Colonic mucosa (tissue), 4 donors: ENCODE measurements at places on chromosomes 2 and 18.

DNA sequence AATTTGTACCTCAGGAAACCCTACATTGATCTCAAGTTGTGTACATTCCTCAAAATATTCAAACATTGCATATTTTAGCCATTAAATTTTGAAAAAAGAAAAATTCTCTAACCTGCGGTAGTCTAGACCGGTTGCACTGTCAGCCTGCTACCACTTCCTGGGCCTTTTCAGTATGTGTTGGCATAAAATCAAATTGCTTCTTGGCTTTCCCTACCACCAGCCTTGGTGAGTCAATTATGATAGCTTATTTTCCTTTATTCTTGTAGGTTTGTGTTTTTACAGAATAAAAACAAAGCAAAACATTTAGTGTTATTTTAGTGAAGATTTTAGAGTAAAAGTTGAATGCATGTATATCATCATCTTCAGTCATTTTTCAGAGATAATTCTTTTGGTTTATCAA is 61.2 kb downstream of the FAM171B start:
- DNase-seq, result no peak

DNA sequence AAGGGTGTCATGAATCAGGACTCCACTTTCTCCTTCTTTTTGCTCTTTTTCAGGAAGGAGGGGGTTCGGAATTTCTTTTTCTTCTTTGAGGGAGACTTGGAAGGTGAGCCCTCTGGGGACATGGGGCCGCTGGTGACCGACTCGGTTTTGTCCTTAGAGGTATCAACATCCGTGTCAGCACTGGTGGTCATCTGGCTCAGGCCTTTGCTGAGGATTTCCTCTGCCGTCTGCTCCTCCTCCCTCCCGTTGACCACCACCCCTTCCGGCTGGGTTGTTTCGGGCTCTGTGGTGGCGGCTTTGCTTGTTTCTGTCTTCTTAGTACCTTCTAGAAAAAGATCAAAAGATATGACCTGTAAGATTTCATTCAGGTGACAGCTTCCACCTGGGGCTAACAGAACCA is 104.6 kb downstream of the ADD2 start:
- DNase-seq, result no peak

- DNase-seq, result no peak
These were observed 357.1 kb downstream of the SOCS6 start for GRCh38 chr18:70645971-70646370.

DNA sequence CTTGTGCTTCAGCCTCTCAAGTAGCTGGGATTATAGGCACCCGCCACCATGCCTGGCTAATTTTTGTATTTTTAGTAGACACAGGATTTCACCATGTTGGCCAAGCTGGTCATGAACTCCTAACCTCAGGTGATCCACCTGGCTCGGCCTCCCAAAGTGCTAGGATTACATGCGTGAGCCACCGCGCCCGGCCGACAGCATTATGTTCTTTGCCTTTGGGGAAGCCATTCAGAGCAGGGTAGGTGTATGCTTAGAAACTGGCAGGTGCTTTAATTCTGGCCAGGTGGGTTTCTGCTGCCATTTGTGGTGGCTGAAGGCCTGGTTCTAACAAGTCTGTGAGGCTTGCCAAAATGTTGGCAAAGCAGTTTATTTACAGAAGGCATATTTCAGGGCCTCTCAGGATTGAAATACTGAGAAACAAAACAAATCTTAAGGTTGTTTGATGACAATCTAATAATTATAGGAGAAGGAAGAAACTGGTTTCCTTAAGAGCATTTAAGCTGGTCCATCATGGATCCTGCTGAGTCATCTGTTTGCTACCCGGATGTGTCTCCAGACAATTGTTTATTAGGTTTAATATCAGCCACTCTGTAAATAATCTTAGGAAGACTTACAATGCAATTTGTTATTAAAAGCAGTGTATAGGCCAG is 16.0 kb downstream of the SLC20A1 start:
- no peak for DNase-seq

DNA sequence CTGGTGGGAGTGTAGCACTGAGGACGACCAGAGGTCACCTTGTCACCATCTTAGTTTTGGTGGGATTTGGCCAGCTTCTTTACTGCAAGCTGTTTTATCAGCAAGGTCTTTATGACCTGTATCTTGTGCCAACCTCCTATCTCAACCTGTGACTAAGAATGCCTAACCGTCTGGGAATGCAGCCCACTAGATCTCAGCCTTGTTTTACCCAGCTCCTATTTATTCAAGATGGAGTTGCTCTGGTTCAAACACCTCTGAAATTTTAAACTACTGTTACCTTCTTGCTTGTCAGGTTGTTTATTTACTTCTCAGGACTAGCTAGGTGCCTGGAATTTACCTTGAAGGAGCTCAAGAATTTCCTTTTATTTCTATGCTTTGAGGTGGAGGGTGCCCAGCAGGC is 9.5 kb upstream of the KCNG3 start:
- DNase-seq, result no peak

GRCh38 chr18:78826631-78827030 is 153.0 kb upstream of the SALL3 start:
- DNase-seq, result no peak

DNA sequence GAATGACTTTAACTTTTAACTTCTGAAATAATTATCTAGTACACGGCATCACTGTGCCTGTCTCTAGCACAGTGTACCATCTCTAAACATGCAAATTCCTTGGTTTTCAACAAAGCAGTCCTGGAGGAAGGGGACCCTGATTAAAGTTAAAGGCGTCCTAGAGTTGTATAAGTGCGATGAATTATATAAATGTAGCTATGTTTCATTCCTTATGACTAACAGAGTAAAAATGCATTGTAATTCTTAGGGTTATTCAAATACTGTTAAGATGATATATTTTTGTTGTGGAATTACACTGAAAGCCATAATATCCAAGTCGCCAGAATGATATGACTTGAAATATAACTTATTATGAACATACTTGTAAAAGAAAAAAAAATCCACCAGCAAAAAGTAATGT is 544.9 kb upstream of the LINC00305 start:
- DNase-seq, result no peak

GRCh38 chr2:7363906-7364305 is 446.7 kb downstream of the RNF144A start:
- no peak for DNase-seq

GRCh38 chr2:223050188-223050587 is 1.8 kb upstream of the KCNE4 start:
- no peak for DNase-seq

DNA sequence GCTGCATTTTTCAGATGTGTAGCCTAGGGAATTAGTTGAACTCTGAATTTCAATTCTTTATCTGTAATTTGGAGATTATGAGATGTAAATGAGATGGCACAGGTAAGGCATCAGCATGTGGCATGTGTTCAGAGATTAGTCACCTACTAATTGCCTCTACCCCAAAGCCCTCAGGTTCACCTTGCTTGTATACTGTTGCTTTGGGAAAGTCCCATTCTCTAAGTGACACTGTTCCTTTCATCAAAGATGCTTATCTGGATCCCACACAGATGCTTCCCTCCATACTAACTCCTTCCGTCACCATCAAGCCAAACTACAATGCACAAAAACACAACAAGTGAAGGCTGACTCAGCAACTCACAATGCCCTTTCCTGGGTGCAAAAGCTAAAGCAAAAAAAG is 143.7 kb downstream of the LRATD1 start:
- no peak for DNase-seq

DNA sequence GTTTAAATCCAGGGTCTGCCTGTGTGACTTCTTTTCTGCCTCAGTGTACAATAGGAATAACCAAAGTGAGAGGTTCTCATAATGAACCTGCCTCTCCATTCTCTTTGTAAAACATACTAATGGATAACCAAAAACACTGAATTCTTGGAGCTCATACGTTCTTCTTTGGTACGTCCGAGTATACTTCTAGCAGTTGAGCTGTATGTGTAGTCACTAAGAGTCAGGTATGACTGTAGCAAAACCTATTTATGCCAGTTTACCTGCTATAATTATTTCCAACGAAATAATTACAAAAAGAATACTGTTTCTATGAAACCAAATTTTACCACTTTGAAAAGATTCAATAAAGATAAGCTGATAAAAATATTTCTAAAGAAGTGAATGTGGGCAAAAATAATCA is 109.2 kb downstream of the IKZF2 start:
- no peak for DNase-seq

DNA sequence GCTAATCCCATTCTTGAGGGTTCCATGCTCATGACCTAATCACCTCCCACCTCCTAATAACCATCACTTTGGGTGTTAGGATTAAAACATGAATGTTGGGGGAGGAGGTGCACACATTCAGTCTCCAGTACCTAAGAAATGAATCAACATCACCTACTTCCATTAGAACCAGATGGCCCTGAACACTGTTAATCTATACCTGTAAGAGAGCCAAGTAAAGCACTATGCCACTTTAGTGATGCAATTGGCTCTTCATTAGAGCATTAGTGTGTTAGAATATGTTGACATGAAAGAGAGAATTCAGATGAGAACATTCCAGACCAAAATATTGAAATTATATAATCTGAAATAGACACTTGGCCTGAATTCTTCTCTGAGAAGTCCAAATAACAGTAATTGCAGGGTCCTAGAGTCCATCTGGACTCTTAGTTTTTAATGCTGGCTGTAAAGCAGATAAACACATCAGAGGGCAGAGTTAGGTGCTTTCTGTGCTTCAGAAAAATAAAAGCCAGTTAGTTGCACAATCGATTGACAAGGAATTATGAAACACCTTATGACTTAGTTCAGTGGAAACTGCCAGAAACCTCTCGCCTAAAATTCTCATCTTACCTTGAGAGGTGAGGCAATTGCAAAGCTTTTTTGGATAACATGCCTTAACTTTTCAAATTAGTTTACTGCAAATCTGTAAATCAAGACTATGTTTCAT is 923.7 kb downstream of the SLC4A3 start:
- no peak for DNase-seq

DNA sequence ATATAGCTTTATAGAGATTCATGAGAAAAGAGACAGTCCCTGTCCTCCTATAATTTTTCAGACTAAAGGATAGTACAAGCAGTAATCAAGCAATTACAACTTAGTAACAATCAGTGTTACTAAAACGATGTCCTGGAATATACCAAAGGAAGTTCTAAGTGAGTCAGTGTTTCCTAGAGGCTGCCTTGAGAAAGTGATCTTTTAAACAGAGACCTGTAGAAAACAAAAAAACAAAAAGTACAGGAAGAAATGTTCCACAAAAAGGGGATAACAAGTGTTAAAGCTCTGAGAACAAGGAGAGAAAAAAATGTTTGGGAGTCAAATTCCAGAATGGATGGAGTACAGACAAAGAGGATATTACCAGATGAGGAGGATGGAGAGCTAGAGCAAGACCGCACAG is 556.4 kb downstream of the ERBB4 start:
- no peak for DNase-seq

DNA sequence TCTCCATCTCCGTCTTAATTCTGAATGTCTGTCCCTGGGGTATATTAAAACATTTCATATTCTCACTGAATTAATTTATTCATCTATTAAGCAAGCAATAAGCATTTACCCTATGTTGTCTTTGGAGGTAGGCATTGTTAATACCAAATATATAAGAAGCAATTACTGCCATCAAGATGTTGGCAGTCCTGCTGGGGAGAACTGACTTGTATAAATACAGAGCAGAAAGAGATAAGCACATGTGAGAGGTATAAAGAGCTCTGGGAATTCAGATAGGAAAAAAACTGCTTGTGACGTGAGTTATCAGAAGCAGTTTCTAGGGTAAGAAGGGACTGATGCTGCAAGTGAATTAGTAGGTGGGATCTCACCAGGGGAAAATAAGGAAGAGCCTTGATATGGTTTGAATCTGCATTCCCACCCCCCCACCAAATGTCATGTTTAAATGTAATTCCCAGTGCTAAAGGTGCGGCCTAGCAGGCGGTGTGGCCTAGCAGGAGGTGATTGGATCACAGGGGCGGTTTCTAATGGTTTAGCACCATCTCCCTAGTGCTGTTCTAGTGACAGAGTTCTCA is 286.8 kb downstream of the RAD51AP2 start:
- DNase-seq, result no peak

DNA sequence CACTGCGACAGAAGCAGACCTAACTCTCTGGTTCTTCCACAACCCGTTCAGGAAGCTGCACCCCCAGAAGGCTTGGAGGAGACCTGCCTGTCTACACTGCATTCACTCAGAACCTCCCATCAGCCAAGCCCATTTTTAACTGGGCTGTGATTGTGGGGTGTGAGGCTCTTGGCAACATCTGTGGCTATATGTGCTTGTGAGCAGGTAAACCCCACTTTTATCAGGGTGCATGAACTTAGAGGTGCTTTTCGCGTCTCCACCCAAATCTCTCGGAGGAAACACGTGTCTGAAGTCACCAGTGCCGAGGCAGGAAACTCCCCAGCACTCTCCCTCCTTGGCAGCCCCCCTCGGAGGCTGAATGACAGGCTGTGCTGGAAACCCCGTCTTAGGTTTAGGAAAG is 158.2 kb upstream of the SALL3 start:
- no peak for DNase-seq

GRCh38 chr2:144006139-144006538 is 513.8 kb downstream of the ZEB2 start:
- no peak for DNase-seq

DNA sequence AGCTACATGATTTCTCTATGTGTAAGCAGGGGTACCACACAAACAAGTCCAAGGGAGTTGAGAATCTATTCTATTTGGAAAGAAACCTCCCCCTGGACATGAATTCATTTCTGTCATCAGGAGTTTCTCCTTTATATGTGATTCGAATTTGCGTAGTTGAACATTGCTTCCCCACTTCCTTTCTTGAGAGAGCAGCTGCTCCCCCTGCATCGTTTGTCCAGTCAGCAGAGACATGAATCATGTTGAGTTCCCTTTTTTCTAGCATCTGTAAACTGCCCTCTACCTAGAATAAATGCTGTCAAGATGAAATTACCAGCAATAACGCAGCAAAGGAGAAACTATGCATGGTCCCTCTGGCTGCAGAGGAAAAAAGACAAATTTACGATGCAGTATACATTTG is 73.8 kb downstream of the KIF5C start:
- DNase-seq, result no peak

DNA sequence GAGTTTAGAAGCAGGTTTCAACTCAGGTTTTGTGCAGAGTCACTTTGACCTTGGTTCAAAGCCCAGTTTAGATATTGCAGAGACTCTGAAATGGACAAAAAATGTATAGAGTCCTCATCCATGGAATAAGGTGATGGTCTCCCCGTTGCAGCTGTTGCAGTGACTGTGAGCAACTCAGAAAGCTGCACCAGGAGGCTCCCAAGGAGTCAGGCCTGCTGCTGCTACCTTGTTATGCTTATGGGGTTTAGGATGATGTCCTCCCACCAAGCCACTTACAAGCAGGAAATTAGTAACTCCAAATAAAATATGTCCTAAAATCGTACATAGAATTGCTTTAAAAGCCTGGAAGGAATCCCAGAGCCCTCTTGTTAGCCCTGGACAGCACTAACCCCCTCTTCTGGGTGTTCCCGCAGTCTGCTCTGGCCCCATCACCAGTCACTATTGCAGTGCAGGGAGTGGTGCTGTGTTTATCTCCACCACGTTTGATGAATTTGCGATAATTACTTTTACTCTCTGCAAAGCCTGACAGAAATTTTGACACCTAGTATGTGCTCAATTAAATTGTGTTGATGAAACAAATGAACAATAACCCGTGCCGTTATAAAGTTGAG is 189.0 kb downstream of the CNTNAP5 start:
- DNase-seq, result no peak

- DNase-seq, result peak; percentile 27
These were observed 39.1 kb upstream of the CPS1 start for GRCh38 chr2:210517264-210517663.
